Naive thymus-derived CD4-positive, alpha-beta T cell (primary cell): ENCODE measurements at places on chromosomes 3 and 15. TPM values are rescaled to one million over a fixed set of nuclear protein-coding genes. Genes with fewer than 3 reads are reported as not detected.

GRCh38 chr15:67290319-67290718 lies 35.7 kb downstream of the IQCH start:
- no peak for DNase-seq

The EPHB1 gene
- total RNA-seq: 1.8 TPM

The AGBL1 gene
- not detected in 2 replicates for total RNA-seq

DNA sequence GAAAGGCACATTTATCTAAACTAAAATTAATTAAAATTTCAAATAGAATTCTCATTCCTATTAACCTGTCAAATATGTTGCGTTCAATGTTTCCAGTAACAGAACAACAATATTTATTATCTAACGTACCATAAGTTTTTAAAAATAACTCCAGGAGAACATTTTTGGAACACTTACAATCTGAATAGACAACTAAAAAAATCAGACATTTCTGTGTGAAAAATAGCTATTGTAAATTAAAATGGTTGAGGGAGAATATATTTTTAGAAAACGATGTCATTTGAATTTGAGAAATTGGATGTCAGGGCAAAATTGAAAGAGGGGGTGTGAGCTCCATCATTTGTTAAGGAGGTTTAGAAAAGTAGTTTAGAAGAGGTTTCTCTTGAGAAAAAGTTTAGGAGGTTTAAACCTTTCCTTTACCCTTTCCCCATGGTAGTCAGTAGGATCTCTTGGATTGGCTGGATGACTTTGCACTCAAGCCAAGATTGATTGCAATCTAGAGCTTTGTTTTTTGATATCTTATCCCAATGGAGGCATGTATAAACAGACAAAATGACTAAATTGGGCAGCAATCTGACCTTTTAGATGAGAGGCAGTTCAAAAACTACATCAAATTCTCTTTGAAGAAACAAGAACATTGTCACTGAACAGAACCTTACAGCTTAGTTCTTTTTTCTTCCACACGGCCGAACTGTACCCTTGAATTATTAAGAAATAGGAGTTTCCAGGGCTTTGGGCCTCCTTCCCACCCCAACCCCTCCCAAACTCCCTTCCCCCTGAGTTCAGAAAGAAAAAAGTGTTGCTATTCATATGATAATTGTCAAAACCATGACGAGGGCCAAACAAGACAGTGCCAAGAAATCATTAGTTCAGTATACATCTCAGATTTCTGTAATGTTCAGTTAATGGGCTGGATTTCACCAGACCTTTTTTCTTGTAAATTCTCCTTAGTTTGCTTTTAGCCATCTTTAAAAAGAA lies 79.7 kb upstream of the CDIN1 start:
- DNase-seq: no peak
